ENCODE measurements at places on chromosomes 4 and X.

DNA sequence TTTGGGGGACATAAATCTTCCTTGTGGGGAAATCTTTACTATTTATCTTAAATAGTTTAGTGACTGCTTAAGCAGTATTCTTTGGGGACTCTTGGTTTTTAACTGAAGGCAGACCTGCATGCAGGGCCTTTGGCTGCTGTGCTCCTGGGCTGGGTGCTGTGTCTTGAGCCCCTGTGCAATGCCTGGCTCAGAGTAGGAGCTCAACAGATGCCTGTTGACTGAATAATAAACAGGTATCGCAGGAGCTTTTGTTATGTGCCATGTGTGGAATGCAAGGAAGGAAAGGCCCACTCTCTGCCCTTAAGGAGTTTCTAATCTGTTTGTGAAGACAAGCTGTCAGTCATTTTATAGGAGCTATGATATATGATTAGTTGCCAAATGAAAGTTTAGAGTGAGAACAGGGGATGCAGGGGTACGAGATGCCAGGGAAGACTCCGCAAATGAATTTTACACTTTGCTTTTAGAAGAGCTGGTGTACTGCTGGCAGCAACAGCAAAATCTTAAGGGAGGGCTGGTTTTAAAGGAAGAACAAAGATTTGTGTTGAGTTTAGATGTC is 6.7 kb downstream of the GAB1 start:
- no peak for DNase-seq

GRCh38 chrX:120290107-120290506 is 21.2 kb downstream of the TMEM255A start:
- DNase-seq = no peak

DNA sequence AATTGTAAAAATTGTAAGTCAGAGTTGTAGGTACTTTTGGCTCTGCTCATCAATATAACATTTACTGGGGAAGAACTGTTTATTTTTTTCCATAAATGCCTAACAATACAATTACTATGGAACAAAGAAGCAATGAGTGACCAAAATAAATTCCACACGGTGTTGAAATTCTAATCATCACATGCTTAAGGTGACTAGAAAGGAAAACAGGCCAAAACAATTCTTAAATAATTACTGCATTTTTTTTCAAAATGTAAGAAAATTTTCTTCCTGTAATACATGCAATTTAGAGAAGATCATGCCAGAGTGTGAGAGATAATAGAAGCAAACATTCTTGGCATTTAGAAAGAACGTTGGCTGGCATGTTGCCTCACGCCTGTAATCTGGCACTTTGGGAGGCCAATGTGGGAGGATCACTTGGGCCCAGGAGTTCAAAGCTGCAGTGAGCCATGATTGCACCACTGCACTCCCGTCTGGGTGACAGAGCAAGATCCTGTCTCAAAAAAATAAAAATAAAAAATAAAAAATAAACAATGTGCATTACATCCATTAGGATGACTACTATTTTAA is 22.5 kb downstream of the C4orf46 start:
- DNase-seq = no peak

GRCh38 chrX:148314876-148315275 is 185.5 kb upstream of the AFF2 start:
- DNase-seq = no peak

- DNase-seq = no peak
These were observed 407.1 kb downstream of the IL15 start for GRCh38 chr4:142043509-142043908.

All from stimulated activated CD8-positive, alpha-beta memory T cell treated with anti-CD3 and anti-CD28 coated beads, Interleukin-2, amount 100 ng/mL, for 1 hour (primary cell).